ENCODE measurements at places on chromosomes 11 and 22.

DNA sequence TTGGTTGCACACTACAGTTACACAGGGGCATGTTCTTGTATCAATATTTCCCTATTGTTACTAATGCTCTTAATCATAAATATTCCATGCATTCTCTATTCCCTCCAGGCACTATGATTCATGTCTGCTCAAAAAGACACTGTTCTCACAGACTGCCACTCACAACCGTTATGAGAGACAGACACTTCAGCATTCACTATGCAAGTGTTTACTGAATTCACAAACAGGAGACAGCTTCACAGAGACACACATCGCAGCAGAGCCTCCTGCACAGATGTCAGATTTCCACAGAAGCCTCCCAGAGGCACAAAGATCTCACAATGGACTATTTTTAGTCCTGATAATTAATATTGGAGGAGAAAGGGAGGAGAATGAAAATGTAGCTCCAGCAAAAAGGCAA, 930.4 kb downstream of the OPCML start:
- DNase-seq = no peak

DNA sequence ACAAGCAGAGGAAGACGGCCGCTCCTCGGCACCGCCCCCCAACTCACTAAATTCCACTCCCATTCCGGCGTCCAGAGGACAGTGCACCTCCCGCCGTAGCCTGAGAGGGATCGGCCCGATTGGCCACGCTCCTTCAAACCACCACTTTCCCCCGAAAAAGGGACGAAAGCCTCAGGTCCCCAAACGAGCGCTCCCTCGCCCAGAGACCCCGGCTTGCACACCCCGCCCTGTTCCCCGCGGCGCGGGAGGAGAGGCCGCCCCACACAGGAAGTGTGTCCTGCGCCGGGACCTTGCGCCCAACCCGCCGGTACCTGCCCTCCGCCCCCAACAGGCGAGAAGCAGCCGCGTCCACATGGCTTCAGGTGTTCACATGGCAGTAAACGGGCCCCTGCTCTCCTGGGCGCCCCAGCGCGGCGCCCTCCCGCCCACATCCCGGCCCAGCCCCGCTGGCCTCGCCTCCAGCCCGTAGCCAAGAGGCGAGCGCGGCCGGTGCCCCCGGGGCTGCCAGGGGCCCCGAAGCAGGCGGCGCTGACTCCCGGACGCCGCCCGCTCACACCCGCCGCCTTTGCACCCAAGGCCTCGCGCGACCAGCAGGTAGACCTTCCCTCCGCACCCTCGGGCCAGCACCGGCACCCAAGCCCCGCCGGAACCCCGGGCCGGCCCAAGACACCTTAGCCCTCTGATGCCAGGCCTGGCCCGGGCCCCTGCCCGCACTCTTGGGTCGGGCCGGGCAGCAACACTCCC, 849 bp downstream of the TCF20 start:
- no peak for DNase-seq

DNA sequence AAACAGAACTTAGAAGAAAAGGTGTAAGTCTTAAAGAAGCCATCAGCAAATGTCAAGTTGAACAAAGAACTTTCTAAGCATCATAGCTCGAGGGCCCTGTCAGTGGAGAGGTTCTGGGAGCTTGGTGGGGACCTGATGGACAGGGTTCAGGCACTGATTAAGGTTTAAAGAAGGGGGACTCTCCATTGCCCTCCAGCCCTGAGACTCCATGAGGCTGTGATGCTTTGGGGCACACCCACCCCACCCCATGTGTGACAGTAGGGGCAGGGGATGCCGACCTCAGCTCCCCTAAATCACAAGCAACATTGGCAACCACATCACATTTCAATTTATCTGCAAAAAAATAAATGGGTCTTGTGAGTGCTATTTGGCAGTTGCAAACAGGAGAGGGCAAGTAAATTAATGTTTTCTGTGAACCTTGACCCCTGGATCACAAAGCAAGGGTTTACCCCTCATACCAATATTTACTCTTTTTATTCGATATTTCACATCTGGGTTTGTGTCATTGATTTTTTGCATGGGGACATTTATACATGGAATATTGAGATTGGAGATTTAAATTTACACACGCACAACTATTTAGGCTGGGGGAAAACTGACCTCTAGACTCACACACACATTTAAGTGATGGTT, 37.1 kb upstream of the ANO1 start:
- DNase-seq = no peak

DNA sequence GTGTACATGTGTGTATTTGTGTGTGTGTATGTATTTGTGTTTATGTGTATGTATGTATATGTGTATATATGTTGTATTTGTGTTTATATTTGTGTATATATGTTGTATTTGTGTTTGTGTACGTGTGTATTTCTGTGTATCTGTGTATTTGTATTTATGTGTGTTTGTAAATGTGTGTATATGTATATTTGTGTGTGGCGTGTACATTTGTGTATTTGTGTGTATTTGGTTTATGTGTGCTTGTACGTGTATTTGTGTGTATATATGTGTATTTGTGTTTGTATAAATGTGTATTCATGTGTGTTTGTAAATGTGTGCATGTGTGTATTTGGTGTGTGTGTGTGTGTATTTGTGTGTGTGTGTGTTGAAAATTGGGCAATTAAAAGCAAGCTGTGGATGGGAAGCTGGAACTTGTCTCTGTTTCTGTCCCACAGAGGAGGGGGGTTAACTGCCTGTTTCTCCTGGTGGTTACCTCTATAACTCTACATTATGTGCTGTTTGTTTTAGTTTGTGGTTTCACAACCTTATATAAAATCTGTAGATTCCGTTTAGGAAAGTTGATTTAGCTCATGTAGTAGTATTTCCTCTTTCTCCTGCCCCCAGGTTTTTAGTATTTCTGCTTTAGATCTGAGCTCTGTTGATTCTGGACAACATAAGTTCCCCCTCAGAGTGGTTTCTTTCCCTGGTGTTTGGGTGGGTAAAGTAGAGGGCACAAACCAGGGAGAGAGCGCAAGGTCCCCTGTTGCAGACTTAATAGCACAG, 28.9 kb downstream of the AP2A2 start:
- DNase-seq = no peak

DNA sequence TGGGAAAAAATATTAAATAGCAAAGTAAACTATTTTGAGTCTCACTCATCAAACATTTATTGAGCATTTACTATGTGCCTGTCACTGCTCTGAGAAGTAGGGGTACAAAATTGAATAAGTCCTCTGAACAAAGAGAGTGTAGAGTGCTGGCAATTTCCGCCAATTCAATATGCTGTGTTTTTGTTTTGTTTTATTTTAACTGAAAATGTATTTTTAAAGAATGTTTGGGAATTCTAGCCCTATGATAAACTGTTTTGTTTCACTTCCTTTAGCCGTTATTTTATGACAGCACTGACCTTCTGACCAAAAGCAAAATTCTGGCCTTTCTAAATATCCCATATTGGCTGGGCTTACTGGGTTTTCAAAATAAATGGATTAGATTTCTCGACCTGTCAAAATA, 64.7 kb upstream of the LMO2 start:
- no peak for DNase-seq

DNA sequence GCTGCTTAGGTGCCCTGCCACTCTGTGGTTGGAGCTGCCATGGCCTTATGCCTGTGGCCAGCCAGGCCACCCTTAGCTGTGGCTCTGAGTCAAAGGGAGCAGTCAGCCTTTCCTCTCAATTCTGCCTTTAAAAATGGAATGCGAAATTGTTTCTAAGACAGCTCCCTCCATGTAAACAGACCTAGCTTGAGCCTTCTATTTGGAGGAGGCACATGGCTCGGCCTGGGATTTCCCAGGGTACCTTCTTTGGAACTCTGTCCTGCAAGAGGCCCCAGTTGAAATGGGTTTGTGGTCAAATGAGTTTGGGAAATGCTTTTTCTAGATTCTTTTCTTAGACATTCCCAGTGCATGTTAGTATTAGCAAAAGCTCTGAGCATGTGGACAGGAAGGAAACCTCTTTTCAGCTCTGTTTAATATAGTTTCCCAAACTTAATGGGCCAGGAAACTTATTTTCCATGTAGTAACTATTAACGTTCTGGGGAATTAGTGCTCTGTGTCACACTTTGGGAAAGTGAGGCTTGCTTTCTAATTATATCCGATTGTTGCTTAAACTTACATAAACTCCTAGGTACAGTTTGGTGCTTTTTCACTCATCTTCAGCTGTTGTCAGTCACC, 7.8 kb downstream of the PHOX2A start:
- no peak for DNase-seq

- no peak for DNase-seq
Measured at GRCh38 chr11:15309296-15309695, 194.6 kb downstream of the INSC start.

DNA sequence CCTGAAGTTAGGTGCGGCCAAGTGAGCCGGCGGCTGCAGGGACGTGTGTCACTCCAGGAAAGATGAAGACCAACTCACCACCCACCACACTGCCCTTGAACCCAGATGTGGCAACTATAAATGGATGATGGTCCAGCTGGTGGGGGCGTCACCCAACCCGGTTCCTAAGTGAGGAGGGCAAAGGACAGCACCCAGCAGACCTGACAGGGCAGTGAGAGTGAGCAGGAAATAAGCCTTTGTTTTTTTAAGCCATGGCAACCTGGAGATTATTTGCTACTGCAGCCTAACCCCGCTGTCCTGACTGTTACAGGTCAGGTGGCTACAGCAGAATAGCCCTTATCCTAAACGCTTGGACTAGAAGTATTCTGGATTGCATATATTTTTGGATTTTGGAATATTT, 228.9 kb downstream of the CTTN start:
- DNase-seq = no peak

DNA sequence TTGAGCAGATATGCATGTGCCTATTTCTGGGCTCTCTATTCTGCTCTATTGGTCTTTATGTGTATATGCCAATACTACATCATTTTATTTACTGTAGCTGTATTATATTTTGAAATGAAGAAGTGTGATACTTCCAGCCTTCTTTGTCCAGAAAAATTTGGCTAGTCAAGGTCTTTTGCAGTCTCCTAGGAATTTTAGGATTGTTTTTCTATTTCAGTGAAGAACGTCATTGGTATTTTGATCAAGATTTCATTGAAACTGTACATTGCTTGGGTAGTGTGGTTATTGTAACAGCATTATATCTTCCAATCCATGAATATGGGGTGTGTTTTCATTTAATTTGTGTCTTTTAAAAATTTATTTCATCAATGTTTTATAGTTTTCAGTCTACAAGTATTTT, 400.3 kb downstream of the AASDHPPT start:
- DNase-seq = no peak

DNA sequence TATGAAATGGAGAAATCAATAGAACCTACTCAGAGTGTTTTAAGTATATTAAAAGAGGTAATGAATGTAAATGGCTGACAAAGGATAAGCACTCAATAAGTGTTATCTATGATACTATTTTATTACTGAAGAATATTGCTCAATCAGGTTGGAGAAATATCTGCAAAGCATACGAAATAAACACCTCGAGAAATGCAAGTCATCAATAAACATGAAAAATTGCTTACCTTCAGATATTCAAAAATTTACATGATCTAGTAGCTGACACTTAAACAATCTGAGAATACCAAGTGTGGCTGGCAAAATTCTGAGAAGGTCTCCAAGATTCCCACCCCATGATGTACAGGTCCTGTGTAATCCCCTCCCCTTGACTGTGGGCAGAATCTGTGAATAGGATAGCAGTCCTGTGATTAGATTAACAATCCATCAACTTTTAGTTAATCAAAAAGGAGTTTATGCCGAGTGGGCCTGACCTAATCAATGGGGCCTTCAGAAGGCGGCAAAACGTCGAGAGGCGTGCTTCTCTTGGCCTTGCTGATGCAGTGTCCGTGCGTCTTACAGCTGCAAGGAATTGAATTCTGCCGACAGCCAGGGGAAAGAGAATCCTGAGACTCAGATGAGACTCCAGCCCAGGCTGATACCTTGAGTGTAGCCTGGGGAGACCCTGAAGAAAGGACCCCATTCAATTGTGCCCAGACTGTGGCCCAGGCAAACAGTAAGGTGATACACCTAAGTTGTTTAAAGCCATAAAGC, 49.1 kb downstream of the SPATA19 start:
- no peak for DNase-seq

DNA sequence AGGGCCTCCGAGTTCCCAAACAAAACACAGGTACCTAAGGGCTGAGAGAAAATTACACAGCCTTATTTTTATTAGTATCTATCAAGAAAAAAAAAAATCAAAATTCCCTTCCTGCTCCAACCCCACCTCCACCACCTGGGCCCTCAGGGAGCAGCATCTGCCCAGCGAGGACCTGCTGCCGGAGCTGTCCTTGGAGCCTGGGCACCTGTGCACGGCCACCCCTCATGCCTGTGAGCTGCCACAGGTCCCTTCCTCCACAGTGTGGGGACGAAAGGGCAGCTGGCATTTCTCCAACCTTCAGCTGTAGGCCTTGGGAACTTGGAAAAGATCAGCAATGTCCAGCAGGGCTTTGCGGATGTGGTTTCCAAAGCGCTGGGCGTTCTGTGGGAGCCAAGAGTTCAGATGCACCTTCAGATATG, 6.3 kb upstream of the SYCE3 start:
- no peak for DNase-seq

GRCh38 chr11:33063326-33063881, 24.0 kb downstream of the TCP11L1 start:
- DNase-seq = no peak

DNA sequence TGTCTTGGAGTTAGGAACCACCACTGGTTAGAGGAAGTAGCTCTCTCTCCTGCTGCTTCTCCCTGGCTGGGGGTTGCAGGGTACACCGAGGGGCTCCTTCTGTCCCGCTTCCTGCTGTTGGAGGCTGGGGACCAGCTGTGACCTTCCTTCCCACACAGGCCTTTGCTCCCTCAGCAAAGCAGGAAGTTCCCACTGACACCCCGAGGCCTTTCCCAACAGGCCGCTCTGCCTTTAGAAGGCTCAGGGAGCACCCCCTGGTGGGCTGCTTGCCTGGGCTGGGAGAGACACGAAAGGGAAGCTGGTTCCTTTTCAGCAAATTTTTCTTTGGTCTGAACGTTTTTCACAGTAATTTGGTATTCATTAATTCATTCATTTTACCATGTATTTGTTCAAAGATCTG, 527.9 kb upstream of the B3GAT1 start:
- no peak for DNase-seq

GRCh38 chr22:38707346-38707745, 1.6 kb downstream of the GTPBP1 start:
- no peak for DNase-seq

DNA sequence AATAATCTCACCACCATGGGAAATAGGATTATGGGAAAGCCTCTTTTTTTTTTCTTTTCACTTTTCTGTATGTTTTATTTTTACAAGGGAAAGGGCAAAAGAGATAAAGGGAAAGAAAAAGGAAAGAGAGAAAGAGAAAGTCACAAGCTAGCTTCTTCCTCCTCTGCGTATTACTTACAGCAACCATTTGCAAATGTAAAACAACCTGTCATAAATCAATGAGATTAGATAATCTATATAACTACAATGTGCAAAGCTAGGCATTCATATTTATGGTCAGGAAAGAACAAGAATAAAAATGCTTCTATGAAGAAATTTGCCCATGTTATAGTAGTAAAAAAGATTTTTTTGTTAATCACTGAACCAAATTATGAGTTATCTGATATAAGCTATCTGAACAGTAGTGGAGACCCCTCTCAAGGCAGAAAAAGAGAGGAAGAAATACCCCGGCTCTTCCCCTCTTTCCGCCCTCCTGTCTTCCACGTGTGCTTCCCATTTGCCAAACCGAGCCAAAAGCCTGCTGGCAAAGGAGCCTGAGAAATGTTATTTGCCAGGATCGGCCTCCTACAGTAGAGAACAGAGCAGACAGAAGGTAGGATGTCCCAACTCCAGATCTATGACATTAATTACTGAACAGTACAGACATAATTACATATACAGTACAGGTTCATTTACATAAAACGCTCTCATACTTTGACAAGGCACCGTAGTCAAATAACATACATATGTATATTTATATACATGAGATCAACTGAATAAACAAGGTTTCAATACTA, 50.2 kb downstream of the ARHGAP32 start:
- no peak for DNase-seq

- no peak for DNase-seq
Measured at GRCh38 chr11:7849018-7849417, 52.3 kb upstream of the OR5P2 start.

Measured in retinal pigment epithelial cell (primary cell).